ENCODE measurements at places on chromosomes 6 and 20. TPM values are rescaled to one million over a fixed set of nuclear protein-coding genes. Genes with fewer than 3 reads are reported as not detected.
A peak's percentile ranks its signal among the peaks of the same experiment; 100 is the strongest.

LY6G5C gene
- 1.7 TPM for total RNA-seq

TRIM40 gene
- 0.41 TPM for total RNA-seq

HTR1E gene
- not detected for total RNA-seq

XKR7 gene
- 35.6 TPM for total RNA-seq

DNA sequence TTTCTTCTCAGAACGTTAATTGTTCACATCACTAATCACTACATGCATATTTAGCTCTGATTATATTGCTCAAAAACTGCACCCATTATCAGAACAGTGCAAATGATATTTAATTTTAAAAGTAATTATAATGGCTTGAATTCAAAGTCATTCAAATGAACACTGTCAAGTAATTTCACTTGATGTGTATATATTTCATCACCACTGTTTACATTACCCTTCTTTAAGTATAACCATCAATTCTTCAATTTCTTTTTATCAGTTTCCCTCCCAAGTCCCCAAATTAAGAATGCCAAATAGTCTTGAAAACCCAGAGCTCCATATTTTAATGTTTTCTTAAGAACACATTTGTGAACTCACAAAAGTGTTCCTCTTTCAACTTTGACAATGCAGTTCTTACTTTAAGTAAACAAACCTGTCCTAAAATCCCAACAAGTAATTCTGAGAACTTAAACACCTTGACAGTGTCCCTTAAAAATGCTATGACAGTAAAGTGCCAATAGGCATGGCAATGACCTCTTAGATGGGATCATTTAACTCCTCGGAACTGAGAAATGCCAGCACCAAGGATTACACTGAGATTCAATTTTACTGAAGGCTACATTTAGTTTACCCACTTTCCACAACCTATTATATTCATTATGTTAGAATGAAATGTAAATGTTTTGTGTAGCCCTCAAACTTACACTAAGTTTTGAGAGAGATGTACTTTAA is 16.7 kb upstream of the SNX14 start:
- no peak for ATAC-seq

DNA sequence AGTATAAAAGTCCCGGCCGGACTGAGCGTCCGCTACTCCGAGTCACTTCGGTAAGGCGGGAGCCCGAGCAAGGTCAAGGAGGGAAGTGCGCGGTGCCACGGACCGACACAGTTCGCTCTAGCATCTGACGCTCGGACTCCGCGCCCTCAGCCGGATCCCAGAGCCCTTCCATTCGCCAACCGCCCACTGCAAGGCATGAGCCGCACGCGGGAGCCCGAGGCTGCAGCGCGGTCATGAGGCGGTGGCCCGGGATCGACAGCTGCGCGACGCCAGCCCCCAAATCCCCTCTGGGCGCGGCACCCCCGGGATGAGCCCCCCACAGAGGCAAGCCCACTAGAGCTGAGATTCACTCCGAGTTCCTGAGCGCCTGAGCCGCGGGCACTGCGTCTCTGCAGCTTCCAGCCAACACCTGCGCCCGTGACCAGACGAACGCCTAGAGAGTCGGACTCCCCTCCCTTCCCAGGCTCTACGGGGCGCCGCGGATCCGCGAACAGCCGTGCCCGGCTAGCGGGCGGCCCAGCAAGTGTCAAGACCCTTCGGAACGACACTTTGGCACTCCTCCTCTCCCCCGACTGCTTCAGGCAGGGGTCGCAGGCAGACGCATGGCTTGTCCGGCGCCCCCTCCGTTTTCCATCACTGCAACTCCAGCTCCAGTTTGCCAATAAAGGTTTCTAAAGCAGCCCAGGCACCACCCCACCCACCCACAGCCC is 725 bp upstream of the ISM1 start:
- peak; percentile 60 for ATAC-seq

GRCh38 chr20:2706688-2707352 is 14.2 kb downstream of the EBF4 start:
- no peak for ATAC-seq

GRCh38 chr20:2754424-2754823 is 46.0 kb downstream of the CPXM1 start:
- ATAC-seq = no peak

GRCh38 chr20:1891263-1892118 is 3.7 kb upstream of the SIRPA start:
- ATAC-seq = no peak

GRCh38 chr20:49786668-49787370 is 25.8 kb upstream of the SLC9A8 start:
- peak; percentile 61 for ATAC-seq

DNA sequence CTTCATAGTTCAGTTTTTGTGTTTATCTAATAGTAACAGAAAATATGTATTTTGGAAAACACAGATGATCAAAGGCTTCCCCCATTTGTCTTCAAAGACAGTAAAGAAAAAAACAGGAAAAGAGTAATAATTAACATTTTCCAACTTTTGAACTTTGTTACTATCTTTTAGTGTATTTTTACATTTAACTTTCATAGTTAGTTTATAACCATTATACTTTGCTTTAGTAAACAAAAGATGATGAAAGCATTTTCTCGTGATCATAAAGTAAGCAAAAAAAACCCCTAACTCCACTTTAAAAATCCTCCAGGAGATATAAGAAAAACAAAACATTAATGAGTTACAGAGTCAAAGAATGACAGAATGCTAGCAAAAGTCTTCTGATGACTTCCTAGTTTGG is 13.6 kb upstream of the GPRC6A start:
- no peak for ATAC-seq

GRCh38 chr6:159252955-159253508 is 83.8 kb downstream of the FNDC1 start:
- peak; percentile 81 for ATAC-seq

DNA sequence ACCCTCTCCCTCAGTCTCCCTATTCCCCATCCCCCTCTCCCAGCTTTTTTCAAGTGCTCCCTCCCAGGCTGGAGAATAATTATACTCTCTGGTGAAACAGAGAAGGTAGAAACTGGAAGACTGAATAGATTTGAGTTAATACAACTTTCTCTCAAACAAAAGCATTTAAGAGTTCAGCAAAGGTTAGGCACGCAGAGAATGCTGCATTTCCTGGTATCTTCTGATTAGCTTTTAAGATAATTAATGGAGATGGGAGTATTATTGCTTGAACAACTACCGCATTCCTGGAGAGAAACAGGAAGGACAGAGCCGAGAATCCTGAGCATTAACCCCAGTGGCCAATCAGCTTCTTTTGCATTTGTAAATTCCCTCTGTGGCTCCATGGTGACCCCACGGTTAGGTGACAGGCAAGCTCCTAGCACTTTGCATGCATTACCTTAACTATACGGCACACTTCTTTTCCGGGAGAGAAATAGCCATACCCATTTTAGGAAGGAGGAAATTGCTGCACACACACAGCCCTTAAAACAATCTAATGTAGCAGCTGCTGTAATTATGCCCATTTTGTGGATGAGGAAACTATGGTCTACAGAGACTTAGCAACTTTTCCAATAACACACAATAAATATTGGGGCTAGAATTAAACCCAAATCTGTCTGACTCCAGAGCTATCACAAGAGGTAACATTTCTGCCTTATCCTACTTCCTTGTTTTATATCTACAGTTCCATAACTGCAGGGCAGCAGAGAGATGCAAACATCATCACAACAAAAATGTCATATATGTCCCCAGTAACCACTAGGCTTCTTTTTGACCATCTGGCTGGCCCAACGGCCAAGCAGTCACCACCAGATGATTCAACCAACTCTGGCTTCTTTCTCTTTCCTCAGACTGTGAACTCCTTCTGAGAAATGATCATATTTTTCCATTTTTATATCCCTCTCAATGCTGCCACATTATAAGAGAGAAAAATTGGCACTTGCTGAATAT is 169.9 kb downstream of the CD24 start:
- no peak for ATAC-seq

DNA sequence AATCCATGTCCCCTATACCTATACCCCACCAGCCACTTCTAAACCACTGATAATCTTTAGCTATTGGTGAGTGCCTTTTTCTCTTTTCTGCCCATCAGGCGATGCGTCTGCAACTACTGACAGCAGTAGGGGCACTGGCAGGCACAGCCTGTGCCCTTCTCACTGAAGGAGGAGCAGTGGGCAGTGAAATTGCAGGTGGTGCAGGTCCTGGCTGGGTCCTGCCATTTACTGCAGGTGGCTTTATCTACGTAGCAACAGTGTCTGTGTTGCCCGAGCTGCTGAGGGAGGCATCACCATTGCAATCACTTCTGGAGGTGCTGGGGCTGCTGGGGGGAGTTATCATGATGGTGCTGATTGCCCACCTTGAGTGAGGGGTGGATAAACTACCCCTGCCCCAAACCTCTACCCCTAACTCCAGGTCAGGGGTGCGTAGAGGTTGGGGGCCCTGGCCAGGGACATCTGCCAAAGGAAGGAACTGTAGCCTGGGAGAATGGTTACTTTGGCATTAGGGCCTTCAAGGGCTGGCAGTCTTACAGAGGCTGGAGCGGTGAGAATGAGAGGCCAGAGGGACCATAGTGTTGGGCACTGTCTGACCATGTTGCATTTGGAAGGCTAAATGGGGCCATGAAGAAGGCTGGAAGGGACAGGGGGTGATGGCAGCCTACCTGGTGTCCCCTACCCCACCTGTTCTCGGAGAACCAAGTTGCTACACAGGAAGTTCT is 851 bp upstream of the HSD17B8 start:
- ATAC-seq = no peak

DNA sequence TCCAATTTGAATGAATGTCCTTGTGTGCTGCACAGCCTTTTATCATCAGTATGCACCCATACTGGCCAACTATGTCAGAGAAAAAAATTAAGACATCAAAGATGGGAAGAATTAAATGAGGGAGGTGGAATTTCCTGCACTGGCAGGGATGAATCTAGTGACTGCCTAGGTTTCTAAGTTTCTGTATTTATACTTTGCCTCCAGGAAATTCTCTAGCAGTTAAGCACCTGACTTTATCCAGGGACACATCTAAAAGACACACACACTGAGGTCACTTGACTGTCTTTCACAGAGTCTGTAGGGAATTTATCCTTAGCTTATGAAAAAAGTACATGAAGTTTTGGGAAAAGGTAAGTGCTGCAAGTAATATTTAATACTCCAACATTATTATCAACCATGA is 636.5 kb upstream of the PTCHD4 start:
- ATAC-seq = no peak

DNA sequence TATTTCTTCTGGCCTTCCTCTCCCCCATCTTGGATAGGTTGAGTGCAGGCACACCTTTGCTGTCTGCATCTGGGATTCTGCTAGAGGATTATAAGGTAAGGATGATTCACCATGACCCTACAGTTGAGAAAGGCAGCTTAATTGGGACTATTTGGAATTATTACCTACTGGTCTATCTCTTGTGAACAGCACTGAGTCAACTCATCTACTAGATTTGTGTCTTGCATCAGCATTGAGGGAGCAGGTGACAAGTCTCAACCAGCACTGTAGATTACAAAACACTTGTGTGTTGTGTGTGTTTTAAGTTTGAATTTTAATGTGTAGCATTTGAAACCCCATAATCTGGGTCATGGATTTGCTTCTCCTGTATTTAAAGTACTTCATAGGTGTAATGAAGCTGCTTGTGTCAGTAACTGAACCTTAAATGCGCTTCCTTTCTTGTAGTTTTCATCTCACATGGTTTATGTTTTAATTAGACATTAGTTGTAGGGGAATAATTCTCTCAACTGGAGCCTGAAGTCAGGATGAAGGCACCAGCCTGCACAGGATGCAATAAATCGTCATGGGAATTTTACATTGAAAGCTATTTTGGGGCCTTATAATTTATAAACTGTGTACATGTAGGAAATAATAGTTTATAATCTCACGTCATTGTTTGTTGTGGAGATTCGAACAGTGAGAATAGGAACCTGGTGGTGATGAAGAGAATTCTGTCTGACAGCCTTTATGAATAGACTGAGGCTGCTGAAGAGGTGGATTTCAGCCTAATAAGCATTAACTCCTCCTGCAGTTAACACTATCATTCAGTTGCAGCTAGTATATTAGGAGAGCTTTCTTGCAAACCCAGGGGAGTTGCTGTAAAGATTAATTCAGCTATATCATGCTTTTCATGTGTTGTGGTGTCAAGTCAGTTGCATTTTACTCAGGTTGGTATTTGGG is 125.1 kb downstream of the JARID2 start:
- peak; percentile 57 for ATAC-seq

DNA sequence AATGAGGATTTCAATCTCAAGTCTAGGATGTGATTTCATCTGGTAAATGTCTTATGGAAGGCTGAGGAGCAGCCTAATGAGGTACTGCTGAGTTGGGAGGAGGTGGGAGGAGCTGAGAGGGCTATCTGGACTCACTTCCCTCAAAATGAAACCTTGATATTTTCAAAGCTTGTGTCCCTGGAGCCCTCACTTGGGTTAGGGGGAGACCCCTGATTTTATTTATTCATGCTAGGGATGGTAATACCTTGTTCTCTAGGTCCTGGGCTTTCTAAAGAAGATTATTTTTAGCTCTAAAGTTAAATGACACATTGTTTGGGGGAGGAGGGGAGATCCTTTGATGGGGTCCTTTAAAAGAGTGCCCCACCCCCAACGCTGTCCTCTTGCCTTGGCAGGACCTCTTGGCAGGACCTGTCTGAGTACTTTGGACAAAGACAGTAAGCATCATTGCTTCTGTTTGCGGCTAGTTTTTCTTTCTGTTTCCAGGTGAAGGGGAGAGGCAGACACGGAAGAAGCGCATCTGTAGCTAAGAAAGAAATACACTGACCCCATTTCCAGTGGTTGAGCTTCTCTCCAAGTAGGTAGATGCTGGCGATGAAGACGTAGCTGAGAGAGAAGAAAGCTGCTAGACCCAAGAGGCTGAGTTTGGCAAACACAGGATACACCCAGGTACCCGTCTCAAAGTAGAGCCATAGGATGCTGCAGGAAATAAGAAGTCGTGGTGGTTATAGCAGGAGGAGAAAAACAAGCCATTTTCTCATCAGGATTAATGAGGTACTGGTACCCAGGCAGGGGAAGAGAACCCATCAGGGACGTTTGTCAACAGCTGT is 55.6 kb downstream of the ADTRP start:
- ATAC-seq = no peak
